ENCODE measurements at places on chromosomes 3 and 15.

DNA sequence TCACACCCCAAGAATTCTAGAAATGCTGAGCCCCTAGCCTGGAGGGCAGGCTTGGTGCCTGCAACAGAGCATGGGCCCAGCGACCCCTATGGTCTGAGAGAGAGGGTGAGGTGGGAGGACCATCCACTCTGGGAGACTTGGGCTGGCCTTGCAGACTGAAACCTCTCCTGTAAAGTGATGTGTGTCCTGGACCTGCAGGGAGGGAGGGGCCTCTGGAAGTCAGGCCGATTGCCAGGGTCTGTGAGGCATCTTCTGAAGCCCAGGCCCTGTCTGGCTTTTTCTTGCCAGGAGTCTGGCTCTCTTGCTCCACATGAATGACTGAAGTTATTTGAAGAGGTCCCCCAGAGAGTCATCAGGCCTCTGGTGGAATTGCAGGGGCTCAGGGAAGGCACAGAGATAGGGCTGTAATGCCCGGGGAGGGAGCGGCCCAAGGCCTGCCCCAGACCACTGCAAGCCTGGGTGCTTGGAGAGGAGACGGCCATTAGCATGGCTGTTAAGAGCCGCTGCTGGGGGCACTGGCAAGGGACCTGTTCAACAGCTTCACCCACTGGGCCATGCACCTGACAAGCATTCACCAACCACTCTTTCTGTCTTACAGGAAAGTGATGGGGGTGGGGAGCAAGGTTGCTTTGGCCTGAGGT, 56.0 kb upstream of the CHRNA7 start:
- DNase-seq, result no peak

DNA sequence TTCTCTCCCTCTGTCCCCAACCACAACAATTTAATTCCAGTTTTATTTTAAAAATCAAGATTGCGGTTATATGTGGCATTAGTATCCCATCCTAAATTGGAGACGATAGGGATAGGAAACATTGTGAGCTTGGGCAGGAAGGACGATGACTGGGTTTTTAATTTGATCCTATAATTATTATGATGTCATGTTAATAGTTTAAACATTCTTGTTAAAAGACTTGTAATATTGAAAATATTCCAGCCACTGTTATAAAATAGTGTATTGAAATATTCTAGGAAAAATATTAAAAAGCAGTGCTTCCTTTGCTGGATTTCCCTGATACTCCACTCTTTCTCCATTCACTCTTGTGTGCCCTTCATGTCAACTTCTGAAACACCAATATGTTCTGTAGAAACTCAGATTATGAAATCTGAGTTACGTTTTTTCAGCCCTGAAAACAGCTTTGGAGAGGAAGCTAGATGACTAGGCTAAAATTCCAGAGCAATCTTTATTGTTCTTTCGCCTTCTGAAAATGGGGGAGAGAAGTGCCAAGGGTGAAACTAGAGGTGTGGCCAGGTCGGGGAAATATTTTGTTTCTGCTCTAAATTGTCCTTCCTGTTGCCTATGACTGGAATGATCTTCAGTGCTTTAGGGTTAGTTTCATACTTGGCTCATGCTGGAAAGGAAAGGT, 46.1 kb upstream of the MAP3K13 start:
- DNase-seq, result no peak

- DNase-seq, result no peak
These were observed 21.0 kb downstream of the PAQR5 start for GRCh38 chr15:69319384-69320375.

DNA sequence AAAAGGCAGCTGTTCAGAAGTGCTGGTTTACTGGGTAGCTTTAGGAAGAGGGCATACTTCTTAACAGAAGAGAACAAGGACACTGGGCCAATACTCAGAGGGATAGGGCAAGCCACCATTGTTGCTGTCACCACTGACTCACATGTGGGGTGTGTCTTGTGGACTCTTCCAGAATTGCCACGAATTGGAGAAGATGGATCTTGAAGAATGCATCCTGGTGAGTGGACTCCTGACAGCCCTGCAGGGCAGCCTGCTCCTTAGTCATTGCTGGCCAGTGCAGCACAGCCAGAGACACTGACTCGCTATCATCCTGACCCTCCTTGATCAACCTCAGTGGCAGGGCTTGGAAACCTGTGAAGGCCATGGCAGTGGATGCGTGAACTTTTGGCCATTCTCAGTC, 62.3 kb downstream of the UBP1 start:
- DNase-seq, result no peak
